Endothelial cell of coronary artery (primary cell): ENCODE measurements at places on chromosomes 5 and 9. TPM values are rescaled to one million over a fixed set of nuclear protein-coding genes. Genes with fewer than 3 reads are reported as not detected.

The PIP5K1B gene
- under 0.01 TPM in 1 of 2 replicates, not detected in the other for total RNA-seq

The SH3GL2 gene
- total RNA-seq: 0.09 TPM in 1 of 2 replicates, not detected in the other

The ASTN2 gene
- total RNA-seq: 3.1 and 4.0 TPM in 2 replicates

The ZNF300 gene
- total RNA-seq: 4.7 and 8.5 TPM in 2 replicates

The ADAMTS2 gene
- 0.54 and 41.0 TPM in 2 replicates for total RNA-seq

The PCBD2 gene
- total RNA-seq: 3.1 and 6.3 TPM in 2 replicates

The PLAC8L1 gene
- total RNA-seq: 0.18 and 0.38 TPM in 2 replicates

The ST6GALNAC4 gene
- total RNA-seq: 38.7 and 46.9 TPM in 2 replicates

The REEP2 gene
- total RNA-seq: 2.0 and 2.8 TPM in 2 replicates

The SLC46A2 gene
- not detected in 2 replicates for total RNA-seq

The GCNT4 gene
- 0.09 and 0.56 TPM in 2 replicates for total RNA-seq

The FAXDC2 gene
- total RNA-seq: 2.0 and 3.0 TPM in 2 replicates

The SELENOP gene
- 0.09 and 0.47 TPM in 2 replicates for total RNA-seq

The LCN10 gene
- not detected in 2 replicates for total RNA-seq
